Mammary microvascular endothelial cell (primary cell): ENCODE measurements at places on chromosomes 12 and 14. TPM values are rescaled to one million over a fixed set of nuclear protein-coding genes. Genes with fewer than 3 reads are reported as not detected.

Gene PROX2
- total RNA-seq = not detected in 2 replicates

Gene SAMD15
- total RNA-seq = 0.53 and 0.64 TPM in 2 replicates

Gene KRT75
- not detected in 2 replicates for total RNA-seq

Gene TC2N
- total RNA-seq = 1.0 and 1.1 TPM in 2 replicates

Gene SLC25A21
- total RNA-seq = under 0.01 and 0.84 TPM in 2 replicates

Gene RARG
- 81.5 and 84.3 TPM in 2 replicates for total RNA-seq

Gene BTBD6
- total RNA-seq = 82.2 and 88.0 TPM in 2 replicates

Gene HAL
- 0.74 TPM in 1 of 2 replicates, not detected in the other for total RNA-seq

Gene SYT10
- total RNA-seq = not detected in 2 replicates

Gene CDH24
- 11.5 and 16.7 TPM in 2 replicates for total RNA-seq
